NCI-H1105 treated with DMSO at 0.1 percent for 48 hours (cell line): ENCODE measurements at places on chromosomes 13 and 19.
A peak's percentile ranks its signal among the peaks of the same experiment; 100 is the strongest.

GRCh38 chr19:14441041-14441938, 8.2 kb downstream of the PKN1 start:
- no peak for DNase-seq

DNA sequence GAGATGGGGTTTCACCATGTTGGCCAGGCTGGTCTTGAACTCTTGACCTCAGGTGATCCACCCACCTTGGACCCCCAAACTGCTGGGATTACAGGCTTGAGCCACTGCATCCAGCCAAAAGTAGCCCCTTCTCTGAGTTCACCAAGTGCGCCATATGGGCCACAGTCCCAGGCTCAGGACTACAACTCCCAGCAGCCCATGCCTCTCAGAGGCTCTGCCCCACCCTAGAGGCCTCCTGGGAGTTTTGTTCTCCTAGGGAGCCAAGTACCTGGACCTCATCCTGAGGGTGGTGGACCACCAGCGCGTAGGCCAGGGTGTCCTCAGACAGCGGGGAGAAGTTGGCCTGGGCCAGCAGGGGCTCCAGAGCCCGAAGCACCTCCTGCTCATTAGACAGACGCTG, 18.8 kb downstream of the TMEM143 start:
- no peak for DNase-seq

GRCh38 chr13:77829963-77830362, 88.7 kb downstream of the EDNRB start:
- no peak for DNase-seq

DNA sequence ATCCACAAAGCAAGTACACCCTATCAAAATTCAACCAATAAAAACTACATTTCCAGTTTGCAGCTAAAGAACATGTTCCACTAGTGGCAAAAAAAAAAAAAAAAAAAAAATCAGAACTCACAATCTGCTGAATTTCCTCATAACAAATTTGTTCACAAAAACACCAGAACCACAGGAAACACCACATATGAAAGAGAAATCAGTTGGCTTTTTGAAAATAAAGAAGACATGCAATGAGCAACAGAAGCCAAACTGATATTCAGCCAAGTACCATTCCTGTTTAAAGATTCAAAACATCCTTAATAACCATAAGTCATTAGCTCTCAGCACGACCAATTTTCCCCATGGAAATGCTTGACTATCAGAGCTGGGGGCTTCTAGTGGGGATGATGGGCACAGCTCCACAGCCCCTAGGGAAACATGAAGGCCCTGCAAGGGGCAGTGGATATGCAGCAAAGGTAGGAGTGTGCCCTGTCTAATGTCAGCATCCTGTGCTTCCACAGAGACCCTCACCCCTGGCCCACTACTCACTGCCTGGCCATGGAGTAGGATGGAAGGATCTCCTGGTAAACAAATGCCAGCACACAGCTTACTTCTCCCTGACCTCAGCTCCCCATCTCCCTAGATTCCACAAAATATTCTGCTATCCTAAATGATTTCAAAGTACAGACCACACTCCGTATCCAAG, 74.0 kb upstream of the DOCK9 start:
- no peak for DNase-seq

DNA sequence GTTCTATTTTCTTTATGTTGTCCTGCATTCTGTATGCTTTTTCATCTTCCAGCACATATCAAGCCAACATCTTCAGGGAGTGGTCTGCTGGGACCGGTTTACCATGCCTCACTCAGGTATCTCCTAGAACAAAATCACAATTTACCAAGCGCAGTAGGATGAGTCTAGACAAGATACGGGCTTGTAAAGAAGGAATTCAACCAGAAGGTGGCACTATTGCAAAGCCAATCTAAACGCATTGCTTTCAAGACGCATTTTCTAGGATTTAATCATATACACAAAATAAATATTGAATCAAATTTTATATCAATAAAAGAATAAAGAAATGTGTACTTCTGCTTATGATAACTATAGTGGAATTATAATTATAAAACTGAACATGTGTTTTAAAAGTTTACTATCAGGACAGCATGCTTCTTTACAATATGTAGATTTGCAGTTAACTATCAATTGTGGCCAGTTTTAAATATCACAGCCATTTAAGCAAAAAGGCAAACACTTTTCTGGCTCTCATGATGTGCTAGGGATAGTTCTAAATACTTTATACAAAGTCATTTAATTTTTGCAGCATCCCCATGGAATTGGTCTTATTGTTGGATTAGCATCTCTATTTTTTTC, 16.1 kb upstream of the TPP2 start:
- peak; percentile 31 for DNase-seq
